ENCODE measurements at places on chromosomes 3 and 15.

- DNase-seq = no peak
Measured at GRCh38 chr15:58392611-58393161, 39.1 kb upstream of the LIPC start.

GRCh38 chr3:11247362-11247761, 24.8 kb upstream of the ATG7 start:
- no peak for DNase-seq

DNA sequence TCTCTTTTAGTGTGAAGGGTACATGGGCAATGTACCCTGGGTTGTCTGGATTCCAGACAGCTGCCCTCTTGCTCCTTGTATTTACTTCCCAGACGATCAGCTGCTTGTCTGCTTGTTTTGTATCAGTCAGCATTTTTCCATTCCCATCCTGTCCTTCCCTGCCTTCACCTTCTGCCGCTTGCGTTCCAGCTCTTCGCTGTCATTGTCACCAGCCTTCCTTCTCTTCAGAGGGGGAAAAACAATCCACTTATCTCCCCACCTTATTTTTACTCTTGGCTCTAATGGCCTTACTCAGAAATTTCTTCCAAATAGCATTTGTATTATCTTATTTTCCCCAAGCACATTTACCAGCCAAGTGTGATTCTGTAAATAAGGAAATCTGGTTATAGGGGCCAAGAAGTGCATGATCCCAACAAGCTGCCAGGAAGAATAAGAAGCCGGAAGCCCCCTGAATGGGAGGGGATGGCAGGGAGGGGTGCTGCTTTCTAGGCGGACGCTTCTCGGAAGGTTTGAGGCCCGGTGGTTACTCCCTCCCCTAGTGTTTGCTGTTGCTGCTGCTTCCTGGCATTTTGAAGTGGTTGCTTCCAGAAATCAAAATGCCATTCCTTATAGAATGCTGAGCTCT, 497.6 kb downstream of the NTRK3 start:
- DNase-seq = no peak

- no peak for DNase-seq
Measured at GRCh38 chr3:87206635-87207034, 20.5 kb upstream of the CHMP2B start.

DNA sequence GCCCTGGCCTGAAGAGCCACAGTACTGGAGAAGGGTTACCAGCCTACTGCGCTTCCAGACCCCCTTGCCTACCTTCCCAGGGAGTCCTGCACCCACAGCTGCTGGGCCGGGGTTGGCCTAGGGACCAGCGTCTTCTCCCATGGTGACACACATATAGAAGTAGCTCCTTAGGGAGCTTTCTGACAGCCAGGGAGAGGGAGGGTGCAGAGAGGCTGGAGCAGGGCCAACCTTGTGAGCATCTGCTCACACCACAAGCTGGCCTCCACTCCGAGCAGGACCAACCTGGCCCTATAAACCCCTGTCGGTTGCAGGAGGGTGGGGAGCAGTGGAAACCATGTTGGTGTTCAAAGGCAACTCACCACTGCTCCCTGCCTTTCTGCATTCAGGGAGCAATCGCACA, 35.2 kb downstream of the SRPRB start:
- DNase-seq = no peak

GRCh38 chr3:56452085-56452484, 16.2 kb downstream of the ERC2 start:
- no peak for DNase-seq

DNA sequence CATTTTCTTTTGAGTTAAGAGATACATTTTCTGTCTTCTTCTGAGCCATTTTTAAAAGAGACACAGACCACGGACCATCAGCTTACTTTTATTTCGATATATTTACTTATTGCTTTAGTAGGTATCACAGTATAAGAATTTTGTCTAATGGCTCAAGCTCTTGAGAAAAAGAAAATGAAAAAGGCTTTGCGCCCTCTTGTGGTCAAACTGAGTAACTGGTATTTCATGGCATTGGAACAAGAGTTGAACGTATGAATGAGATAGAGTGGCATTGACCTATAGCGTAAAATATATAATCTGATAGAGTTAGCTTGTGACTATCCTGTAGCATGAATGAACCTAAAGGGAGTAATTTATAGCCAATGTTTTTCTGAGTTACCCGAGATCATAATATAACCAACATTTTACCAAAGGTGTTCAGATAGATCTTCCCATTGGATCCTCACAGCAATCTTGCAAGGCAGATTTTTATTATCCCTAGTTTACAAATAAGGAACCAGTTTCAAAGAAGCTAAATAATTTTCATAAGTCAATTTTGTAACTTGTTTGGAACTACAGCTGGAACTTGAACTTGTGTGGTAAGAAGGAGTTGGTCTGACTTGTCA, 154.6 kb downstream of the POLR2M start:
- DNase-seq = no peak

- no peak for DNase-seq
Measured at GRCh38 chr3:64502284-64502683, 185.5 kb downstream of the ADAMTS9 start.

GRCh38 chr3:107981471-107982111, 109.2 kb downstream of the CD47 start:
- DNase-seq = no peak

- no peak for DNase-seq
Measured at GRCh38 chr3:37622999-37623883, 238.4 kb upstream of the CTDSPL start.

DNA sequence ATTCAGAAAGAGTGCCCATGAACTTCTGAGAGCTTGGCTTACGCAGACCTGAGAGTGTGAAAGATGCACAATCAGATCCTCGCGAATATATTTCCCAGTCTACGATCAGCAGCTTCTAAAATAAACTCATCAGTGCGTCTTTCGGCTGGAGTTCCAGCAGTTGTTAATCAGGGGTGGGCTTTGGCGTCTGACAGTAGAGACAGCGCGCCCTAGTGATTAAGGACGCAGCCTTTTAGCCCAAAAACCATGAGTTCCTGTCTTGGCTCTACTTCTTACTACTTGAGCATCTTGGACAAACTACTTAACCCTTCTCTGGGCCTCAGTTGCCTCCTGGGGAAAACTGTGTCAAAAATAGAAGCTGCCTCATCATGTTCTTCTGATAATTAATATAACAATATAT, 15.8 kb upstream of the ARRDC4 start:
- no peak for DNase-seq

DNA sequence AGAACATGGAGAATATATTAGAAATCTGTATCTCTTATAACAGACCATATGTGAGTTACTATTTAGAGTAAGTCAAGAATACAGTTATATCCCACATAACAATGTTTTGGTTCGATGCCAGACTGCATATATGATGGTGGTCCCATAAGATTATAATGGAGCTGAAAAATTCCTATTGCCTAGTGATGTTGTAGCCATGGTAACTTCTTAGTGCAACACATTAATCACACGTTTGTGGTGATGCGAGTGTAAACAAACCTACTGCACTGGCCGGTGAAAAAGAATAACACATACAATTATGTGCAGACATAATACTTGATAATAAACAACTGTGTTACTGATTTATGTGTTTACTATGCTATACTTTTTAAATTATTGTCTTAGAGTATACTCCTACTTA, 69.8 kb upstream of the MNS1 start:
- DNase-seq = no peak

DNA sequence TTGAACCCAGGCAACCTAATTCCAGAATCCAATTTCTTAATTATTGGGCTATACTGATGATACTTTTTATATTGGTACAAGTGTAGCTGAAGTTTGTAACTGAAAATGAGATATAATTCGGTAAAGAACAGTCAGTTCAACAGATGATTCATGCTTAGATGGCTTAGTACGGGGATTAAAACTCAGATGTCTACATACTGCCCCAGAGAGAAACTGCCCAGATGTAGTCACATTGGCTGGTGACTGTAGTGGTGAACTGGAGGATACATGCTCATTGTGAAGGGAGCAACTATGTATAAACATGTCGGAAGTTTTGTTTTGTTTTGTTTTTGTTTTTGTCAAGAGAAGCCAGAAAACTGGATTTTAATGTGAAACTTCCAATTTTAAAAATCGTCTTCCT, 179.6 kb downstream of the ADAMTSL3 start:
- DNase-seq = no peak

- DNase-seq = no peak
Measured at GRCh38 chr3:144175644-144176425, 204.2 kb downstream of the DIPK2A start.

DNA sequence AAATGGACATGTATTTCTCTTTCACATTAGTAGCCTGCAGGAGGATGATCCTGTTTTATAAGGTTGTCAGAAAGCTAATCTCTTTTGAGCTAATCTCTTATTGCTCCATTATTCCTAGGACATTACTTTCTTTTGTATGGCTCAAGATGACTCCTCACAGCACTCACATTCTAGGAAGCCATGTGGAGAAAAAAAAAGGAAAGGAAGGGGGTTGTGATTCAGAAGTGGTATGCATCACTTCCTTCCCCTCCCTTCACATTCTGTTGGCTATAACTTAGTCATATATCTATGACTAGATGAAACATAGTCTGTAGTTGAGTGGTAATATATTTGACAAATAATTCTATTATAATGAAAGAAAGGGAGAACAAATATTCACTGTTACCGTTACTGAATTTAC, 168.8 kb upstream of the TTC14 start:
- DNase-seq = no peak

GRCh38 chr3:185900228-185900627, 37.6 kb downstream of the TRA2B start:
- no peak for DNase-seq

DNA sequence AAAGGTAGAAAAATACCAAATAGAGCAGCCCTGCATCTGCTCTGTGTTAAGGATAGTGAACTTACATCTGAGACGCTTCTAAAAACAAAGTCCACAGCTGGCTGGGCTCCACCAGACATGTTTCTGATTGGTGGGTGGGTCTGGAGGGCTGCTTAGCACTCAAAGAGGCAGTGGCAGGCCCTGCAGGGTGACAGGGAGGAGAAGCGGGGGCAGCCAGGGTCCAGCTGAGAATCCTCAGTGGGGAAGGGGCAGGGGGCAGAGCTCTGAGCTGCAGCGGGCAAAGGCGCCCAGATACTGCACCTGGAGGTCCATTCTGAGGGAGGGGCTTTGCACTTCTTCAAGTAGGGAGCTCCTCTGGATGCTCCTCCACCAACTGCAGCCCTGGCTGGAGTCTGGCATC, 28.1 kb downstream of the PRR23E start:
- DNase-seq = no peak

DNA sequence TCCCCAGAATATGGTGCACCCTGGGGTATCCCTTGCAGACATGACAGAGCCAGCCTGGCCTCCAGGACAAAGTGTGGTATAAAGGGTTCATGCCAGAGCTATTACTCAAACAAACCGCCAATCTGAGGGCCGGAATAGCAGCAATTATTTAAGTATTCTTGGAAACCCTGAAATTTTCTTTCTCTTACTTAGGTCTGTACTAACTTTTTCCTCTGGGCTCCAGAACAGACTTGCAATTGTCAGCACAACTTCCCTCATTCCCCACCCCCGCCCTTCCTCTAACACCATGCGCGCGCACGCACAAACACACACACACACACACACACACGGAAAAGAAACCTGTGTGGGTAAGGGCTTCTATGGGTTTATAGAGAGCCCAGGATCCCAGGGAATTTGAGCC, 56.3 kb downstream of the ISG20 start:
- DNase-seq = no peak

- DNase-seq = no peak
Measured at GRCh38 chr3:185639632-185640206, 53.6 kb downstream of the SENP2 start.

DNA sequence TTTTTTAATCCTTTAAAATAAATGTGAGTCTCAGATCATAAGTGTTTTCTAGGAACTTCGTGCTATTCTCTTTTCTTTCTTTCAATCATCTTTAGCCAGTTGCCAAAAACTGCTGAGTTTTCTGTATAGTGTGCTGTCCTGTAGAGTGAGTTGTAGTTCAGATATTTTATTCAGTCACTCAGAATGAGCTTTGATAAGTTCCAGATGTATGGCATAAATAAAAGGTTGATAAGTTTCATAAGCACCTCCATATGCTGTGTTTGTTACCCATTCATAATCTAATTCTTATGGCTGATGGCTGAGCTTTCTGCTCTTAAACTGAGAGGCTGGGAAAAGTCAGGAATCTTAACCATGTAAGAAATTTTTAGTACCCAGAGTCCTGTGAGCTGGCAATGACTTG, 59.3 kb upstream of the COL6A6 start:
- no peak for DNase-seq

- no peak for DNase-seq
Measured at GRCh38 chr3:852033-852432, 240.8 kb upstream of the CNTN6 start.

- DNase-seq = no peak
Measured at GRCh38 chr3:173869766-173870165, 472.2 kb downstream of the NLGN1 start.

DNA sequence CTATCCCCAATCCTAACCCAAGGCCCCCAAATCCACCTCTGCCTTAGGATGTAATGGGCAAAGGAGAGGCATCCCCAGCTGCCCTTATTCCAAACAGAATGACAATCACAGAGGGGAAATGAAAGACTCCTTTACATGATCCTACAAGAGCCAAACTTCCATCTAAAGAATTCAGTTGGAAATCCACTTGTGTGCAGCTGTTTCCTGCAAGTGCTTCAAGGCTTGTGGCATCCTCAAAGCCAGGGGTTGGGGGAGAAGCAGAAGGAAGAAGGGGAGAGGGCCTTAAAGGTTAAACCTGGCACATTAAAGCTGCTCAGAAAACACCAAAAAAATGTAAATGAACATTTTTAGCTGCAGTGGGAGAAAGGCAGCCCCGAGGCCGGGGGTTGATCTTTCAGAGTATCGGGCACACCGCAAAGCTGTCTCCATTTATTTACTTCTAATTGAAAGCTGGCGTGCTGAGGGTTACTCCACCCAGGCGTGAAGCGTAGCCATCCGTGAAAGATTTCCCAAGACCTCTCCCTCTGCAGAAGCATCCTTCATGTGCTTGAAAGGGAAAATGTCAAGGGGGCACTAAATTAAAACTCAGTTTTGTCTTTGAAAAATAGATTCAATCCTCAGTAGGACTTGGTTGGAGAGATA, 217.8 kb downstream of the SHQ1 start:
- no peak for DNase-seq

DNA sequence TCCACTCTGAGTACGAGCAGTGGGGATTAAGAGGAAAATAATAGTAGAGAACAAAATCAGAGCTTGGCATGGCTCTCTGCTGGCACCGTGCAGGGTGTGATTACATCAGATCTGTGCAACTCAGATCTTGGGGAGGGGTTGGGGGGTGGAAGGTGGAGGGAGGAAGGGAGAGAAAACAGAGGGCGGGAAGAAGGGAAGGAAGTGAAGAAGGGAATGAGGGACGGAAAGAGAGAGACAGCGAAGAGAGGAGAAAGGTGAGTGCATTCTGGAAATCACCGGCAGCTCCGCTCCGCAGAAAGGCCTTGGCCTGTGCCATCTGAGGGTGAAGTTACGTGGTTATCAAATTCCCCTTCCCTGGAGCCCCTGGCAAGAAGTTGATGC, 31.0 kb upstream of the ADAMTS17 start:
- DNase-seq = no peak

- no peak for DNase-seq
Measured at GRCh38 chr3:32424581-32425250, 33.1 kb downstream of the CMTM7 start.

Data from stimulated activated naive CD8-positive, alpha-beta T cell treated with anti-CD3 and anti-CD28 coated beads, Interleukin-15, Interleukin-2, amounts not matched to agents 100 U/mL and 50 U/mL, for 24 hours (primary cell).